Diencephalon (tissue), 1 donor: ENCODE measurements at places on chromosomes 1 and 21. TPM values are rescaled to one million over a fixed set of nuclear protein-coding genes. Genes with fewer than 3 reads are reported as not detected.

The TPTE gene
- not detected for total RNA-seq

The CNST gene
- total RNA-seq: 46.8 TPM

The LCK gene
- 0.23 TPM for total RNA-seq

The BSND gene
- not detected for total RNA-seq

The PDE4B gene
- 153 TPM for total RNA-seq

The PTGFRN gene
- total RNA-seq: 72.0 TPM

The FLG2 gene
- not detected for total RNA-seq

The FAM151A gene
- not detected for total RNA-seq

The ROR1 gene
- 2.3 TPM for total RNA-seq

The TRNP1 gene
- 23.3 TPM for total RNA-seq

The C2CD4D gene
- total RNA-seq: not detected

The FAM43B gene
- 8.5 TPM for total RNA-seq

The PRUNE1 gene
- 25.8 TPM for total RNA-seq

The WNT9A gene
- total RNA-seq: 2.8 TPM

The LEFTY1 gene
- 0.69 TPM for total RNA-seq

The MTMR11 gene
- total RNA-seq: 6.2 TPM

The DLGAP3 gene
- 23.8 TPM for total RNA-seq

The FAM163A gene
- 1.6 TPM for total RNA-seq

The YOD1 gene
- total RNA-seq: 25.1 TPM

The ACTL8 gene
- 0.23 TPM for total RNA-seq

The RGS18 gene
- total RNA-seq: 1.8 TPM

The NCAM2 gene
- total RNA-seq: 162 TPM

The TRIM67 gene
- total RNA-seq: 29.3 TPM

The GLMP gene
- total RNA-seq: 11.5 TPM

The F11R gene
- 11.5 TPM for total RNA-seq

The KCNJ9 gene
- total RNA-seq: 18.5 TPM

The RGS4 gene
- total RNA-seq: 41.1 TPM

The KRTAP12-3 gene
- not detected for total RNA-seq

The VWA1 gene
- total RNA-seq: 5.3 TPM

The PLEKHN1 gene
- total RNA-seq: not detected

The KIF26B gene
- 19.4 TPM for total RNA-seq

The IGFN1 gene
- total RNA-seq: under 0.01 TPM

The HOOK1 gene
- total RNA-seq: 19.6 TPM

The AGMAT gene
- total RNA-seq: 2.3 TPM

The MCL1 gene
- 103 TPM for total RNA-seq

The CAMK2N1 gene
- 128 TPM for total RNA-seq

The GNPAT gene
- total RNA-seq: 59.3 TPM

The MECR gene
- 29.1 TPM for total RNA-seq
